ENCODE measurements at places on chromosomes 1 and 21.

DNA sequence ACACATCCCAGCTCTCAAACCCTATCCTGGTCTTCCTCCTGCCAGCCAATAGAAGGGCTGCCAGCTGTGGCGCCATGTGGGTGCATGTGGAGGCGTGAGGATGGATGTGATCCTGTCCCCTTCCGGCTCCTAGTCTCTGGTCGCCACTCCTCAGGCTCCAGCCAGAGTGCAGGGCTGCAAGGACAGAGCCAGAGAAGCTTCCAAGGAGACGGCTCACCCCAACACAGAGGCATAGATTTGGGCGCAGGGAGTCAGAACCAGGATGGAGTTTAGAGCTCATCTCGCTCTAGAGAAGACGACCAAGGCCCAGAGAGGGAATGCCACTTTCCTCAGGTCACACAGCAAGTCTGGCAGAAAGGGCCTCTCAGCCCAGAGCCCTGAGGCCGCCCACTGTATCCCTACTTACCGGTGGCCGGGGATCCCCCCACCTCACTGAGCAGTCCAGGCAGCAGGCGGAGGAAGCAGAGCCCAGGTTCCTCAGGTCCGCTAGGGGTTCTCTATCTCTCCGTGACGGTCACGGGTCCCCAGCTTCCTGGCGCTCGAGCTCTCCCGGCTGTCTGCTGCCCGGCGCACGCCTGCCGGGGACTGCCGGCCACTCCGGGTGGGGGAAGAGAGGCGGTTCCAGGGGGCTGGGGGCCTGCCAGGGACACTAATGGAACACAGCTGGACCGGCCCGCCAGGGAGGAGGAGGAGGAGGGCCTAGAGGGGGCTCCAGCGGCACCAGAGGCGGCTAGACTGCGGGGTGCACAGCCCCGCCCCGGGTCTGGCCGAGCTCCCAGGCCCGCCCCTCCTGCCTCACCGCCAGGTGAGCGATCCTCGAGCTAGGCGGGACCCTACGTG is at the start of gene COL16A1:
COL16A1 (minus strand) TSS at position 587 of the 840 bp plus-strand sequence. CDS start 1,824 bp downstream, outside the sequence.
- DNase-seq: no peak

GRCh38 chr1:206529425-206529824 is 22.1 kb downstream of the RASSF5 start:
- no peak for DNase-seq

DNA sequence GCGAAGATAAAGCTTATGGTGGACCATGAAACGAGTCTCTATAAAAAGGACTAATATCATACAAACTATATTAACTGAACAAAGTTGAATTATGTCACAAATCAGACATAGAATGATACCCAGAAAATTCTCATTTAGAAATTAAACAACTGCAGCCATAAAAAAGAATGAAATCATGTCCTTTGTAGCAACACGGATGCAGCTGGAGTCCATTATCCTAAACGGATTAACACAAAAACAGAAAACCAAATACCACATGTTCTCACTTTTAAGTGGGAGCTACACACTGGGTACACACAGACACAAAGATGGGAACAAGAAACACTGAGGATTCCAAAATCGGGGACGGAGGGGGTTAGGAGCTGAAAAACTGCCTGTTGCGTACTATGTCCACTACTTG is 11.5 kb downstream of the COP1 start:
- DNase-seq: no peak

DNA sequence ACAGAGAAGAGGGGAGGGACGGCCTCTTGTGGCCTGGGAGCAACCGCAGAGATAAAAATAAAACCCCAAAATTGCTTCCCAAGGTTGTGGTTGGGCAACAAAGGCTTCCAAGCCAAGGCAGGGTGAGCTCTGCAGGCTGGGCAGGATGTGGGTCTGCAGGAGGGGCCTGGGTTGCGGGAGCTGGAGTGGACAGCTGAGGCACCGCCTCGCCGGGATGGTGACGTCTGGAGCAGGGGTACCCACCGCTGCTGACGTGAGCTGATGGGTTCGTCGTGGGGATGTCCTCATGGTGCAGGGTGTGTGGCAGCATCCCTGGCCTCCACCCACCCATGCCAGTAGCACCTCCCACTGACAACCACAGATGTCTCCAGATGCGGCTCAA is 3.7 kb downstream of the AURKAIP1 start:
- DNase-seq: no peak

DNA sequence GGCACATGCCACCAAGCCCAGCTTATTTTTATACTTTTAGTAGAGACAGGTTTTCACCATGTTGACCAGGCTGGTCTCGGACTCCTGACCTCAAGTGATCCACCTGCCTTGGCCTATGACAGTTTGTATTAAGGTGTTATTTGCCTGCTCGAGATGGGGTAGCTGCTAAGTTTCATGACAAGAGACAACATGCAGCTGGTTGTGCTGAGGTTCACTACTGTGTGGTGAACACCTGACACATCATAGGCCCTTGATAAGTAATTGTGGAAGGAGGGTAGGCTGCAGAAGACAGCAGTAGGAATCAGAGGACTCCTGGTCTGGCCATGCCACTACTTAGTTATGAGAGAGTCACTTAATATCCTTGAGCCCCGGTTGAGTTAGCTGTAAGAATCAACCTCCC is 46.2 kb downstream of the PLPP3 start:
- no peak for DNase-seq

GRCh38 chr21:44844256-44844655 is 26.4 kb upstream of the SUMO3 start:
- DNase-seq: no peak

- DNase-seq: no peak
Observed at GRCh38 chr1:57385336-57385735, 38.5 kb downstream of the DAB1 start.

GRCh38 chr1:51230501-51231078 is 5.5 kb upstream of the RNF11 start:
- no peak for DNase-seq

GRCh38 chr1:183869664-183870063 is 64.7 kb downstream of the RGL1 start:
- no peak for DNase-seq

DNA sequence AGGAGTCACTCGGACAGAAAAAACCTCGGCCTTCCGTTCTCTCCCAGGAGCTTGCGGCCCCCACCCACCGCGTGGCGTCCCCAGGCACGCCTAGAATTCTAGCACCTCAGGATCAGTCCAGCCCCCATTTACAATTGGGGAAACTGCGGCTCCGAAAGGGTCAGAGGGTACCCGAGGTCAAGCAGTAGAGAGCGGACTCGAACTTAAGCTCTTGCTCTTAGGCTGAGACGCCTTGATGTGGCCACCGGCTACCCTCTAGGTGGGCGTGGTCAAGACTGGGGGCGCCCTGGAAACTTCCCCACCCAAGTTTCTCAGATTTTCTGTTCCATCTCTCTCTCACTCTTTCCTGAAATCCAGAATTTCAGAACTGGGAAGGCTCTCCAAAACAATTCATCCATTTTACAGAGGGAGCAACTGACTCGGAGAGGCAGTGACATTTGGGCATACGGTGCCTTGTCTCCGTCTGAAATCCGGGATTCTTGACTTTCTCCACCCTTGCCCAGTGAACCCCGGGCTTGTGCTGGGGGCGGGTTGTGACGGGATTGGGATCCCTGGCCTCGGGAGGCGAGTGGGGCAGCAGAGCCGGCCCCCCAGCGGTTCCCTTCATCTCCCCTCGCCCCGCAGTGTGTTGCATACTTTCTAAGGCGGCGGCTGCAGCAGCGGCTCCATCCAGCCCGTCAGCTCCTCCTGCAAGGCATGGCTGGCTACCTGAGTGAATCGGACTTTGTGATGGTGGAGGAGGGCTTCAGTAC is 777 bp downstream of the AZIN2 start:
- no peak for DNase-seq

GRCh38 chr21:28775071-28775470 is 217.6 kb downstream of the LTN1 start:
- no peak for DNase-seq

GRCh38 chr1:198465201-198466144 is 75.0 kb downstream of the ATP6V1G3 start:
- DNase-seq: no peak

DNA sequence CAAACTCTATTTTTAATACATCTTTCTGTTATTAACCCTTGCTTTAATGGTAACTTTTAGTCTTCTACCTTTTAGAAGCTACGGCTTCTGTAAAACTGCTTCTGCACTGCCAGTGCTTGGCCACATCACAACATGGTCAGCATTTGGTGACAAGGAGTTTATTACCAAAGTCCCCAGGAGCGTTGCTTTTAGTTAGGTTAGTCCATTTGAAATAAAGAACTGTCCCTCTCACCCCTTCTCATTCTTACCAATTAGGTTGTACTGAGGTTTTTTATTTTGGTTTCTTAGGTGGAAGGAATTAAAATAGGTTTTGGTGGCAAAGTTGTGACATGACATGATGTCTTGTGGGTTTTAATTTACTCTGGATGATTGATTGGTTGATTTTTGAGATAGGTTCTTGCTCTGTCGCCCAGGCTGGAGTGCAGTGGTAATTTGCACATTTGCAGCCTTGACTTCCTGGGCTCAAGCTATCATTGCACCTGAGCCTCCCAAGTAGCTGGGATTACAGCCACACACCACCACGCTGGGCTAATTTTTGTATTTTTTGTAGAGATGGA is 39.2 kb downstream of the SPEN start:
- DNase-seq: no peak

DNA sequence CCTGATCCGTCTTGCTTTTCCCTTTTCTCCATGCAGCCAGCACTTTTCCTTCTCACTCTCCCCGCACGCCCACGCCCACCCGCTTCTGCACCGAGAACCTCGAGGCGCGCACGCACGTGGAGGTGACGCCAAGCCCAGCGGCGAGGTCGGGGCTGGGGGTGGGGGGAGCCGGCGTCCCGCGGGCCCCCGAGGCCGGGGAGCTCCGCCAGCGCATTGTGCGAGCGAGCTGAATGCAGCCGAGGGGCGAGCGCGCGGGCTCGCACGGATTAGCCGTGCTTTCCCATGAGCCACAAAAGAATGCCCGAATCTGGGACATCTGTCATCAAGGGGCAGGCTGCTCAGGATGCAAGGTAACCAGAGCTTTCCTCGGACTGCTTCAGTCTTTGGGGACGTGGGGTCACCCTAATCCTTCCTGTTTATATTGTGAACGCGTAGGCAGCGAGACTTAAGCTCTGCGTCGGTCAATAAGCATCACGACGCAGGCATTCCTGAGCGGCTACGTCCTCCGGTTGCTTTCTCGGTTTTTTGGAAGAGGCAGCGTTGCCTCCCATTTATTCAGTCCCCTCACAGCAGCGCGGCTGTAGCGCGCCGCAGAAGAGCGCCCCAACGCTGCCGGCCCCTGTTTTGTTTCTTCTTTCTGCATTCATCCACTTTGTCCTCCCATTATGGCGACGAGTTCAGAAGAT is 67.3 kb upstream of the AKT3 start:
- no peak for DNase-seq

- DNase-seq: no peak
Observed at GRCh38 chr1:169509354-169509753, 23.6 kb upstream of the SLC19A2 start.

DNA sequence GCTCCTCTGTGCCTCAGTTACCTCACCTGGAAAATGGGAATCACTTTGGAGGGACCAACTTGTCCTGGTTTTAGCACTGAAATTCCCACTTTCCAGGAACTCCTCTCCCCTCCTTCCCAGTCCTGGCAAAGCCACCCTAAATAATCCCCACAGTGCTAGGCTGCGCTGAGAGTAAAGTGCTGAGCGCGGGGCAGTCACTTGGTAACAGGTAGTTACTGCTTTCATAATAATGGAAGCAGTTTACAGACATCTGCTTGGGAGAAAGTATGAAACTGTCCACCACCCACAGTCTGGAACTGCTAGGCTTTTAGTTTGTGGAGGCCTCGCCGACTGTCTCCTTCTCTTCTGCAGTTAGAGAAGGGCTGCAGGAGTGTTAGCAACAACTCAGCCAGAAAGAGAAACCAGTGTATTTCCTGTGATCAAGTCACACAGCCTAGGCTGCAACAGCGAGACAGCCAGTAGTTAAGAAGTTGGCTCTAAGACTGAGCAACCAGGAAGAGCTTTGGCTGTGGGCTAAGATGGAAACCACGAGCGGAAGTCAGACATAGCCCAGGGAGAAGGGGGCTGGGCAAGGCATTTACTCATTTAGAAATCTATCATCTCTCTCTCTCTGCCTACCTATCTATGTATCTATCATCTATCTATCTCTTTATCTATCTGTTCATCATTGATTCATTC is 30.8 kb upstream of the ABCG1 start:
- peak; percentile 47 for DNase-seq

DNA sequence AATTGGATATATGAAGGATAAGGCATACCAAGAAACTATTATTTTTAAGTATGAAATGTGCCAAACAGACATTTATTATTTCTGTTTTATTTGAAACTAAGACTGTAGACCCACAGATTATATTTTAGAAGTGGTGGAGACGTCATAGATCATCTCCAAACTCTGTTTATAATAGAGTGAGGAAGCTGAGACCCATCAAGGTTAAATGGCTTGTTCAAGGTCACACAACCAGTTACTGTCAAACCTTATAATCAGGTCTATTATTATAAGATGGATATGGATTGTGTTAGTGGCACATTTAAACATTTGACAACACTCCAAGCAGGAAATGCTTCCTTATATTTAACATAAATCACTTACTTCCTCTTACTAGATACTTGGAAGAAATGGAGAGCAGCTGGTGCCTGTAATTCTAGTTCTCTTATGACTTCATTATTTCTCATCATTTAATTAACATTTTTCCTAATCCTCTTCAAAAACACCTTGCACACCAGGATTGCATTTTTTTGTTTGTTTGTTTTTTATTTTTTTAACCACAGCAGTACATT is 117.0 kb downstream of the NEK7 start:
- no peak for DNase-seq

GRCh38 chr1:164704954-164705353 is 146.0 kb downstream of the PBX1 start:
- DNase-seq: no peak

GRCh38 chr1:151311589-151312331 is 15.5 kb downstream of the PI4KB start:
- peak; percentile 45 for DNase-seq

DNA sequence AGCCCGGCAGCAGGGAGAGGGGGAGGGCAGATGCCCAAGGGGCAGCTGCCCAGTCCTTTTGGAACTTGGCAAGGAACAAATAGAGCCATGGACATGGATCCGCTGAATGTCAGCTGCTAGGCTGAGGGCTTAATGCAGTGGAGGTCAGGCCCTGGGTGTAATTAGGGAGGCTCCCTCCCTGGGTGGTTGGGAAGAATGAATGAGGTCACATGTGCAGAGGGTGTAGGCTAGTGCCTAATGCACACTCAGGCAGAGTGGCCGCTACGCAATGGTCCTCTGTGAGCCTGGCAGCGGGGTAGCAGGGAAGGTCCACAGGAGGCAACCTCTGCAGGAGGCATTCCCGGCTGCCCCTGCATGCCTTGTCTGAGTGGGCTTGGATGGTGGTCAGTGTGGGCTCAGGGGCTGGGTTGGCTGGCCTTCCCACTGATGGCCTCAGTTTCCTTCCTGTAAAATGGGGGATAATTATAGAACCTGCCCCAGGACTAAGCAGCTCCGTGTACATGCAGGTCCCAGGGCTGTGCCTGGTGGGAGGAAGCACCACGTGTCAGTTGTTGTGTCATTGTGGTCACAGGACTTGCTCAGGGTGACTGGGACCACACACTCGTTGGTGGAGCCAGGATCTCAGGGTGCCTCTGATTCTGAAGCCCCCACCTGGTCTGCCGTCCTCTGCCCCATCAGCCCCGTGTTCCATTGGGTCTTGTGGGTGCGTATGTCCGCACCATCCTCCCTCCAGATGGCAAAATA is 81.6 kb upstream of the ACTL8 start:
- DNase-seq: no peak

GRCh38 chr1:10328180-10328963 is 70.5 kb upstream of the PGD start:
- no peak for DNase-seq
